ENCODE measurements at places on chromosomes 6 and 20.

DNA sequence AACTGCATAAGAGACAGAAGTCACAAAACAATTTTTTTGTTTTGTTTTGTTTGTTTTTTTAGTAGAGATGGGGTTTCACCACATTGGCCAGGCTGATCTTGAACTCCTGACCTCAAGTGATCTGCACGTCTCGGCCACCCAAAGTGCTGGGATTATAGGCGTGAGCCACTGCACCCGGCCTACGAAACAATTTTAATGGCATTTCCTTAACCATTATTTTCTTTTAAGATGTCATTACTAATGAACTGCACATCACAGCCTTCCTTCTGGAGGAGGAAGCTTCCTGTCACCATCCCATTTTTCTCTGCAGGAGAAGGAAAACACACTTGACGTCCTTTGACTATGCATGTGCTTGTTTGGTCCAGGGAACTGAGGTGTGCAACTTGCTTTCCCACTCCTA, 125.3 kb upstream of the AKIRIN2 start:
- no peak for DNase-seq

DNA sequence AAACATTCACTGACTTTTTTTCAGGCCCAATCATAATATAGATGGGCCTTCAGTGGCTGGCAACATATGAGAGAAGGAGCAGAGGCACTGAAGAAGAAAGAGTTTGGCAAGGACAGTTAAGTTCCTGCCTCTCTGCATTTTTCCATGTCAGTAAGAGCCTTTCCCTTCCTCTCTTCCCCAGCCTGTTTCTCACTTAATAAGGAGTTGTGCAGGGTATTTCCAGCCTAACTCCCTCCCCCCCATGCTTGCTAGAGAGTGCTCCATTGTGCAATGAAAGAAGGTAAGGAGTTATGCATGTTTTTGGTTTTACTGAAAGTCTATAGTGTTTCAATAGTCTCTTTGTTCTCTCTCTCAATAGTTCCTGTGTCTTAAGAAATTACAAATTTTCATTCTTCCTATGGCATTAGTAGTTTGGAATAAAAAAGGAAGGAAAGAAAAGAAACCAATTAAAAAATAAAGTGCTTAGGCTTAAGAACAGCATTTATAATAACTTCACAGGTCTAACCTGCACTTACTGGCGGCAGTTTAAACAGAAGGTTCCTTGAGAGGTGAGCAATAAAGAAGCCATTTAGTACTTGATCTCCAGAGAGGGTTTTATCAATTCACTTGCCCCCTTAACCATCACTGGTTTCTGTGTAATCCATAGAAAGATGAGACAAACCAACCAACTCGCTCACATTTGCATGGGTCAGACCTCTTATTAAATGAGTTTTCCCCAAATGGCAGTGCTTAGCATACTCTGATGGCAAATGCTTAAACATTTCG, 251.1 kb downstream of the PTPRT start:
- DNase-seq, result no peak

DNA sequence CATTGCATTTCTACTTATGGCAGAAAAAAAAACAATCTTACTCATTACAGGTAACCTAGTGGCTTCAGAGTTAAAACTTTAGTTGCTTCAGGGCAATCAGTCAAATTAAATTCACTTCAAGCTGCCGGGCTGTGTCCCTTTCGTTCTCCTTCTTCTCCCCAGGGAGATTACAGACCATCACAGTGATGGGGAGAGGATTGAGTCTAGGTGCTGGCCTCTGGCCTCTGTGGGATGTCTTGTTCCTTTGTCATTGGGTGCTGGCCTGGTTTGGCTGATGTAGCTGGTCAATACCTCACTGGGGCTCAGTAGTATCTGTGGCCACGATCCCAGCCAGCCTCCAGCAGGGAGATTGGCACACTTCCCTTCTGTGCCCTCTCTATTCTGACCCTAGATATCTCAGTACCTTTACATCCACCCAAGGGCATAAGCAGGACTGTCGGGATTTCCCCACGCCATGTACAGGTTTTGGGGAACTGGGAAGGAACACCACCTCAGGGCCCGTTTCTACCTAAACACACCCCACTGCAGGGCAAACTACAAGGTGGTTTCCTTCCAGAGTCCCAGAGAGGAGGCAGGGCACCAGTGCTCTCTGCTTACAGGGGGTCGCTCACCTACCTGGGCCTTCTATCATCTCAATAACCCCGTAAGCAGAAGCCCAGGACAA, 15.4 kb downstream of the FYN start:
- no peak for DNase-seq

DNA sequence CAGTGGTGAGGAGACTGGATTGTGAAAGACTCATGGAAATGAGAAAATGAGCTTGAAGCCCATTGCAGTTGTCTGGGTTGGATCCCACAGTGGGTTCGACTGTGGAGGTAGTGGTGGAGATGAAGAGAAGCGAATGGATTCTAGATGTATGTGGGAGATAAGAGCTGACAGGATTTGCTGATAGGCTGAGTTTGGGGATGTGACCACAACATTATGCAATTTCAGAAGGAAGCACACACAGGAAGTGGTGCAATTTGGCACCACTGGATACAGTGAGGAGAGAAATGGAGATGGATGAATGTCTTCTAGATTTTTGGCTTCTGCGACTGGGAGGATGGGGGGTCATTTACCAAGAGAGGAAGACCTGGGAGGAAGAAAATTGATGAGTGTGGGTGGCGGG, 64.4 kb upstream of the MAFB start:
- DNase-seq, result no peak

DNA sequence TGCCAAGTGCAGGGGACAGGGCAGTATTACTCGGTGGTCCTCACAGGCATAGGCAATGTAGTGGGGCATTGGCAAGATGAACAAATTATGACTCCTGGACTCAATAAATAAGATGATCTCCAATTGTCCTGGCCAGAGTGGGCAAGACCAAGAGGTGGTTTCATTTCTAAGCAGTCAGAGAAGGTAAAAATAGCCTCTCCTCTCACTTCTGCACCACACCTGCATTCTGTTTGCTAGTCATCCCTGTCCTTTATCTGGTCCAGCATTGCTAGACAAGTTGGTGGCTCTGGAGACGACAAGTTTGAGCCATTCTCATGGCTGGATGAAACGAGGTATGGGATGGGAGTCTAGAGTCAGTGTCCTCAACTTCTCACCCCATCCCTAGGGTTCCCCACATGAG, 83.0 kb downstream of the BANF2 start:
- DNase-seq, result no peak

Measured in HEK293T (cell line).